Germinal center (tissue), 1 donor: ENCODE measurements at places on chromosomes 13 and 19.

GRCh38 chr13:109998684-109999533 is 212.5 kb upstream of the IRS2 start:
- DNase-seq, result no peak

GRCh38 chr13:52345048-52345447 is 60.9 kb downstream of the THSD1 start:
- DNase-seq, result no peak

- peak; percentile 77 for DNase-seq
These were observed 8.6 kb downstream of the C19orf25 start for GRCh38 chr19:1470305-1471009.

DNA sequence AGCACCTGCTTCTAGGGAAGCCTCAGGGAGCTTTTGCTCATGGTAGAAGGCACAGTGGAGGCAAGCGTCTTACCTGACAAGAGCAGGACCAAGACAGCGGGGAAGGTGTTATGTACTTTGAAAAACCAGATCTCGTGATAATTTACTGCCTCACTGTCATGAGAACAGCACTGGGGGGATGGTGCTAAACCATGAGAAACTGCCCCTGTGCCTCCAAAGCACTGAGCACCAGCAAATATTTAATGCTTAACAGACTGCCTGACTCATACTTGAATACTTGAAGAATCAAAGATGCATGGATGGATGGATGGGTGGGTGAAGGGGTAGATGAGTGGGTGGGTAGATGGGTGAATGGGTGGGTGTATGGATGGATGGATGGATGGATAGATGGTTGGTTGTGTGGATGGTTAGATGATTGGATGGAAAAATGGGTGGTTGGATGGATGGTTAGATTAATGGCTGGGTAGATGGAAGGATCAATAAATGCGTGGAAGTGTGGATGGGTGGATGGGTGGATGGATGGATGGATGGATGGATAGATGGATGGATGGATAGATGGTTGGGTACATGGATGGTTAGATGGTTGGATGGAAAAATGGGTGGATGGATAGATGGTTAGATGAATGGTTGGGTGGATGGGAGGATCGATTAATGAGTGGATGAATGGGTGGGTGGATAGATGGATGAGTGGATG is 101.1 kb upstream of the IPO5 start:
- DNase-seq, result no peak

DNA sequence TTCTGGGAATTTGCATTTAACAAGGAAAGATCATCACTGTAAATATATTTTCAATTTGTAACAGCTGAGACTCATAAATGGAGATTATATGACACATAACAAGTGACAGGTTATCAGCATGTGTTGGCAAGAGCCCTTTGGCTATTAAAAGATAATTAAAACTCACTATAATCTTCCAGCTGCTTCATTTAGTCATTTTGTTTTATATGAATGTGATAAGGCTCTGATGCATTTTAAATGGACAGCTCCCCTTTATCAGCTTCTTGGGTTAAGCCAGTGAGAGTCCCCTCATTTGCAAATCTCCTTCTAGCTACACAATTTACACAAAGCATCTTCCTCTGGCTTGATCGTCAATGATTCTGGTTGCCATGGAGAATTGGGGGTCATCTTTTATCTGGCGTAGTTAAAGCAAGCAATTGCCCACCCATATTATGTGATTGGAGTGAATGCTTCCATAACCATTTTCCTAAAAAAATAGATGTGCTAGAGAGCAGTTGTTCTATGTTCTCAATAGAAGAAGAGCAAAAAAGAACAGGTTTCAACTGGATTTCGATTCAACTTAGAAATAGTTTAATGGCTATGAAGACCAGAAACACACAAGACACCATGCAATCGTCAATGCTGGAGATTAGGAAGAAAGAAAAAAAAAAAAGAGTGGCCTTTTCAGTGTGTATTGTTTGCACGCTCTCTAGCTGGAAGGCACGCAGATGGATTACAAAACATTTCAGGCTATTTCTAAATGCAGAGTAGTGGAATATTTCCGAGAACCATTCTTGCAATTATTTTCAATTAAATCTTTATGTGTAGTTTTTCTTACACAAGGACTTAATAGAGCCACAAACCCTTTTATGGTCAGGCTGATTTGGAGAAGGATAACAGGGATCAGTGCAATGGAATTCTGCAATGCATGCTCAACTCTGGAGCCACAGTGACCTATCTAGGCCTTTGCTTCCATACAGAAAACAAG is 27.4 kb downstream of the STARD13 start:
- DNase-seq, result no peak

DNA sequence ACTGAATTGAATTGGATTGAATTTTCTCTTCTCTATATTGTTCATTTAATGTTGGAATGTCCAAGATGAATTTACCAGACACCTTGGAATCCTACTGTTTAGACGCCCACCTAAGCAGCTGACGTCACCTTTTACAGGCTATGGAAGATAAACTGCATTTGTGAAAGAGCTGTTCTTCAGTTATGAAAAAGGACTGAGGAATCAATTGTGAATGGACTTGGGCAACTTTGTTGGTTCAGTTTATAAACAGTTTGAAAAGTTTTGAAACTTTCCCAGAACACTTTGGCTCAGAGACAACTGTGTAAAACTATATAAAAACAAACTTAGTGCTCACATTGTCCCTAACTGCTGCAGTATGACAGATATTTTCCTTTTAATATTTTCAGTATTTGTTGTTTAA is 590.8 kb upstream of the SPRY2 start:
- DNase-seq, result no peak

DNA sequence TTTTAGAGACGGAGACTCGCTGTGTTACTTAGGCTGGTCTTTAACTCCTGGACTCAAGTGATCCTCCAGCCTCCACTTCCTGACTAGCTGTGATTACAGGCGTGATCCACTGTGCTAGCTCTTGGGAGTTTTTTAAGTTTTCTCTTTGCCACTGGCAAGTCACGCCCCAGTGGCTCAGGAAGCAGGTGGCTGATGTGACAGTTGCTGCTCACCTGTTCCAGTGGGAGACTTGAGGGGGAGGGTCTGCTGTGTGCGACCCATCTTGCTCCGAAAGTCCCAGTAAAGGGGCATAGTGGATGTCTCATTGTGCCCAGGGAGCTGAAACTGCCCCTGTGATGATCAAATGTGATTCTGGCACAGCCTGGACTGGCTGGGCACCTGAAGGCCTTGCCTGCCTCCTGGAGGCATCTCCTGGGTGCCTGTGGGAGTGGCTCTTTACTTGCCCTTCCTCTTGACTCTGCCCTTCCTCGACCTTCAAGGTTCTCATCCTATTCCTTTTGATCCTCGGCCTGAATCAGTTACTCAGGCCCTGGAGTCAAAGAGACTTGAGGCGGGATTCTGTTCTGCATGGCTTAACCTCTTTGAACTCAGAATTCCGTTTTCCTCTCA is 7.8 kb downstream of the SMARCA4 start:
- DNase-seq, result peak; percentile 58

- DNase-seq, result peak; percentile 41
These were observed 12.1 kb downstream of the KDM4B start for GRCh38 chr19:4980838-4981680.

DNA sequence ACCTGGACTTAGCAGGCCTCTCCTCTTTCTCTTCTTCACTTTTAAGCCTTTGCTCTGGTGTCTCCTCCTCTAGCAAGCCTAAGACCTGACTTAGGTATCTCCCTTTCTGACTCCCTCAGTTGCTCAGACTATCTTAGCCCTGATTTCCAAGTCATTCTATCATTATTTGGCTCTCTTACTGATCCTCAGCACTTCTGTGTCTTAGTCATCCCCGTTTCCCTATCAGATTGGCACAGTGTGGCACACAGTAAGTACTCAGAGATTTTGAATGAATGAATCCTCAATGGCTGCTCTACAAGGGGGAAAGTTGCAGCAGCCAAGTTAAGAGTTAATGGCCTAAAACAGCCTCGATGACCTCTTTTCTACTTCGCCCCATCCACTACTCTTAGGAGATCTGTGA is 8.2 kb downstream of the KCTD12 start:
- DNase-seq, result no peak

DNA sequence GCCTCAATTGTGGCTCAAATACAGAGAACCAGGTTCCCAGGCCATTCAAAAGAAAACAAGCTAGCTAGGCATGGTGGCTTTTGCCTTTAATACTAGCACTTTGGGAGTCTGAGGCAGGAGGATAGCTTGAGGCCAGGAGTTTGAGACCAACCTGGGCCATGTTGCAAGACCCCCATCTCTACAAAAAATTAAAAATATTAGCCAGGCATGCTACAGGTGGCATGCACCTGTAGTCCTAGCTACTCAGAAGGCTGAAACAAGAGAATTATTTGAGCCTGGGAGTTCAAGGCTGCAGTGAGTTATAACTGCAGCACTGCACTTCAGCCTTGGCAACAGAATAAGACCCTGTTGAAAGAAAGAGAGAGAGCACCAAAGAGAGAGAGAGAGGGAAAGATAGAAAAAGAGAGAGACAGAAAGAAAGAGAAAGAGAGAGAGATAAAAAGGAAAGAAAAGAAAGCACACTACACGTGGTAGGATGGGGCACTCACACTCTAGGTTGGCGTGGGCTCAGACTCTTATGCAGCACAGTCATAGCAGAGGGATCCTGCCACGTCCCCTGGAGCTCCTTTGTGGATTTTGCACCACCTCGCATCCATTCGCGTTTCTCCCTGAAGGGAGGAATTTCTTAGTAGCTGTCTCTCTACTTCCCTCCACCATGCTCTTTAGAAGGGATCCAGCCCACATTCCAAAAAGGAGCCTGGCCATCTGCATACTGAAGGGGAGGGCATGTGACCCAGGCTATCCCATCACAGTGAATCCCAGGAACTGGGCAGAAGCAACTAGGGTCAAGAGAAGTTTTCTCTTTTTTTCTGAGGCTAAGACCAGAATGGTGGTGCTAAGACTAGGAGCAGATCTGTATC is 789.9 kb downstream of the UQCRFS1 start:
- DNase-seq, result no peak
